ENCODE measurements at places on chromosomes 3 and 15.

GRCh38 chr15:76286271-76286879 is 24.9 kb downstream of the ETFA start:
- no peak for DNase-seq

DNA sequence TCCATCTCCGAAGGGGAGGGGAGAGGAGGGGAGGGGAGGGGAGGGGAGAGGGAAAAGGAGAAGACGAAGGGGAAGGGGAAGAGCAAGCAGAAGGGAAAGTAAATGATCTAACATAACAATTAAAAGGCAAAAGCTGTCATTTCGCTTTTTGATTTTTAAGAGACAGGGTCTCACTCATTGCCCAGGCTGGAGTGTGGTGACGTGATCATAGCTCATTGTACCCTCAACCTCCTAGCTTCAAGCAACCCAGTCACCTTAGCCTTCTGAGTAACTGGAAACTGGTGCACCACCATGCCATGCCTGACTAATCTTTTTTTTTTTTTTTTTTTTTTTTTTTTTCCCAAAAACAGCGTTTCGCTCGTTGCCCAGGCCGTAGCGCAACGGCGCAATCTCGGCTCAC is 22.6 kb downstream of the ADAM10 start:
- DNase-seq: no peak

GRCh38 chr3:134810850-134811249 is 15.8 kb downstream of the EPHB1 start:
- DNase-seq: no peak

GRCh38 chr3:44862226-44862637 is 520 bp downstream of the TMEM42 start:
- peak; percentile 6 for DNase-seq

DNA sequence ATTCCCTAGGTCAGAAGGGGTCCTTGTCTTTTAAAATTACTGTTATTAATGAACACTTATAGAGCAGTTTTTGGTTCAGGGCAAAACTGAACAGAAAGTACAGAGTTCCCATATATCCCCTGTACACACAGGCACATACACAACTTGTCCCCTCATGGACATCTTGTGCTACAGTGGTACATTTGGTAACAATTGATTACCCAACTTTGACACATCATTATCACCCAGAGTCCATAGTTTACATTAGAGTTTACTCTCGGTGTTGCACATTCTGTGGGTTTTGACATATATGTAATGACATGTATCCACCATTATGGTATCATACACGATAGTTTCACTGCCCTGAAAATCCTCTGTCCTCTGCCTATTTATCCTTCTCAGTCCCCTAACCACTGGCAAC is 984 bp upstream of the EDC3 start:
- no peak for DNase-seq

DNA sequence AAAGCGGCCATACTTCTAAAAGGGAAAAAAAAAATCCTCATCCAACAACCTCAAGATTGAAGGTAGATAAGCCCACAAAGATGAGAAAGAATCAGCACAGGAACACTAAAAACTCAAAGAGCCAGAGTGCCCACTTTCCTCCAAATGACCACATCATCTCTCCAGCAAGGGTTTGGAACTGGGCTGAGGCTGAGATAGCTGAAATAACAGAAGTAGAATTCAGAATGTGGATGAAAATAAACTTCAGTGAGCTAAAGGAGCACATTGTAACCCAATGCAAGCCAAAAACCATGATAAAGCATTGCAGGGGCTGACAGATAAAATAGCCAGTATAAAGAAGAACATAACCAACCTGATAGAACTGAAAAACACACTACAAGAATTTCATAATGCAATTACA is 158.7 kb upstream of the UBE2E2 start:
- no peak for DNase-seq

- DNase-seq: no peak
These were observed 66.4 kb downstream of the PRTG start for GRCh38 chr15:55676507-55676906.

GRCh38 chr3:47377186-47377585 is 3.6 kb upstream of the PTPN23 start:
- DNase-seq: no peak

GRCh38 chr3:3110299-3110630 is at the start of gene IL5RA:
Gene IL5RA (minus strand): TSS chr3:3110374. CDS start chr3:3104984, 5,390 bp downstream.
- DNase-seq: no peak

DNA sequence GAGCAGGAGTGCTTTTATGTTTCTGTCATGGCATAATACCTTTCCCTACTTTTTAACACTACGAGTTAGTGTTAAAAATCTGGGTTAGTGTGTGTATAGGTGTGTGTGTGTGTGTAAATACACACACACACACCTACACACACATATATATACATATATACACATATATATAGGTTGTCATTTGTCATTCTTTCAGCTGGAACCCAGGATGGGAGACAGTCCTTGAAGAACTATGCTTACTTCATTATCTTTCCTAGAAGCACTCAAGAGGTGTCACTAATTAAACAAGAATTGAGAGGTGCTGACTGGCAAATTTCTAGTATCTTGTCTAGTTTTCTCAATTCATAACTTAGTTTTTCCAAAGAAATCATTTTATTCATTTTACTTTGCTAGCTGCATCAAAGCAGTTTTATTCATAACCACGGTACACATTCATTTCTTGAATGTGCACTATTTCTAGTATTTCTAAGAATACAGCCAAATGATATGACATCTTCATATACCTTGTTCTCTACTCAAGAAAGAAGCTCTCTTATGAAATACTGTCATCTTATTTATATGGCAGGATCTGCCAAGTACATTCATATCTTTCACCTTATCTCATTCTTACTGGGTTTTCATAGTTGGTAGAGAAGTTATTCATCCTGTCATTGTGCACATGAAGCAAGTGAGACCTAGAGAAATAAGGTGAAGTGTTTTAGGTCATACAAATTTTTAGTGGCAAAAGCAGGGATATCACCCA is 46.6 kb downstream of the ISL2 start:
- DNase-seq: no peak
